Kasumi-1 (cell line): ENCODE measurements at places on chromosomes 4 and X.

- no peak for DNase-seq
Observed at GRCh38 chrX:6053141-6053540, 175.5 kb downstream of the NLGN4X start.

- DNase-seq: no peak
Observed at GRCh38 chr4:135277068-135277979, 1075.7 kb upstream of the PABPC4L start.

GRCh38 chrX:7574325-7574724 is 268.6 kb upstream of the VCX start:
- peak; percentile 4 for DNase-seq

DNA sequence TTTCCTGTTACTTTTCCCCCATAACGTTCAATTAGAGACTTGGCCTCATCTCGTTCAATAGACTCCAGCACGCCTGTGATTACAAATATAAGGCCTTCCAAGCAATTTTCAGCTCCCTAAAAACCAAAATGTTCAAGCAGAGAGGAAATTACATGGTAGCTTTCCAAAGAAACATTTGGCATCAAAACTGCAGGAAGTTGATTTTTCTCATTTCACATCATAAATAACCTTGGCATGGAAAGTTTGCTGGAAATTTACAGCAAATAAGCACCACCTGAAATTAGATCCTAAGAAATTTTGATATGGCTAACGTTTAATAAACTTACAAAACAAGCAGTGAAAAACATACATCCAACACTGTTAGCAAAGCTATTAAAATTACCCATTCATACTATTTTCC is 53.3 kb downstream of the RFC1 start:
- no peak for DNase-seq

DNA sequence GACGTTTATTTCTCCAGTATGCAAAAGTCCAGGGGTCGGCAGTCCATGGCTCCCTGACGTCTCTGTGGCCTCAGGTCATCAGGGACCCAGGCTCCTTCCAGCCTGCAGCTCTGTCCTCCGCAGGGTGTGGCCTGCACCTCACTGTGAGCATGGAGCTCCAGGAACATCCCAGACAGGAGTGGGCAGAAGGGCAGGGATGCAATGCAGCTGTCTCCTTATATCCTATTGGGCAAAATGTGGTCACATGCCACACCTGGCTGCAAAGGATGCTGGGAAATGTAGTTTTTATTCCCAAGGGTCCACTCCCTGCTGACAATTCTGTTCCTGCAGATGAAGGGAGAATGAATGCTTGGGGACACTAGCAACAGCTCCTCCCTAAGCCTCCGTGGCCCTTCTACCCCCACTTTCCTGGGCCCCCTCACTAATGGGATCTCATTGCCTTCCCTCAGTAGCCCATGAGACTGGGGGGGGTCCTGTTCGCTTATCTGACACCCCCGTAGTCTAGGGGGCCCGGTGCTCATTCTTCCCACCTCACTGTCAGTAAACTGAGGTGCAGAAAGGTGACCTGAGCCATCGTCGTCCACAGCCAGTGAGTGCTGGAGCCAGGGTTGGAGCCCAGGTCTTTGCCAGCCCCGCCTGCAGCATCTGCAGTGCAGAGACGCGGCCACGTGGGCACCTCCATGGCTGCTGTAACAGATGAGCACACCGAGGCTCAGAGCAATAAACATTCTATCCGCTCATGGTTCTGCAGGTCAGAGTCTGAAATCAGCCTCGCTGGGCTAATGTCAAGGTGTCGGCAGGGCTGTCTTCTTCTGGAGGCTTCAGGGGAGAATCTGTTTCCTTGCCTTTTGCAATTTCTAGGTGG is 5.9 kb upstream of the GRPEL1 start:
- DNase-seq: peak; percentile 28

DNA sequence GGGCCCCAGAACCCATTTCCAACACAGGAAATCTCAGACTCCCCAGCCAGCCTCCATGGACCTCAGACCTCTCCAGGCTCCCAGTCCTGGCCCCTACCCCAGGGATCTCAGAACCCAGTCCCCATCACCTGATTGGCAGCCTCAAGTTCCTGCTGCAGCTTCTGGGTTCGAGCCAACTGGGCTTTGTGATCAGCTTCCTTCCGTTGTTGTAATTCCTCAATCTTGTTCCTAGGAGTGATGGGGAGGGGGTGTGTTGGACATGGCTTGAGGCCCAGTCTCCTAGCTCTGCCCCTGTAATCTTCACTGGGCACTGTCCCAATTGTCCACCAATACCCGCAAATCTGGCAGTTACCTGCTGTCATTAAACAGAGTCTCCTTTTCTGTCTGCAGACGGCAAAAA is 12.6 kb downstream of the GRIPAP1 start:
- DNase-seq: no peak

- DNase-seq: no peak
Observed at GRCh38 chr4:37981425-37981824, 21.2 kb downstream of the PTTG2 start.

- DNase-seq: no peak
Observed at GRCh38 chr4:69594382-69594781, 45.1 kb downstream of the UGT2A2 start.

GRCh38 chrX:20171887-20172286 is 30.2 kb upstream of the EIF1AX start:
- no peak for DNase-seq

DNA sequence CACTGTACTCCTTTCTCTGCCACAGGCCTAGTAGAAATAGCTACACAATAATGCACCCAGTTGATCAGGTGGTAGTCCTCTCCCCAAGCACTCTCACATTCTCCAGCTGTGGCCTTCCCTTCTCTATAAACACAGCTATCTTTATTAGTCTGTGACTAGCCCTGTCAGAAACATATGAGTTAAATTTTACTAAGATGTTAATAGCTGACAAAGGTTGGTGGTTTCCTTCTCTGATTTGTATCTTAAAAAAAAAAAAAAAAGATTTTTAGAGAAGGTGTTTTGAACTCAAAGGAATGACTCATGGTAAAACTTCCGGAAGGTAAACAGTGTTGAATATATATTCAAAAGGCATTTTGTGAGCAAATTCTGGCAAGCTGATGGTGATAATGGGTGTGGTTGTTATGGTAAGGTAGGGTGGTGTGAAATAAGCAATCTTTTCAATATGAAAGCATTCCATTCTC is 327.4 kb downstream of the PPP3CA start:
- DNase-seq: no peak

DNA sequence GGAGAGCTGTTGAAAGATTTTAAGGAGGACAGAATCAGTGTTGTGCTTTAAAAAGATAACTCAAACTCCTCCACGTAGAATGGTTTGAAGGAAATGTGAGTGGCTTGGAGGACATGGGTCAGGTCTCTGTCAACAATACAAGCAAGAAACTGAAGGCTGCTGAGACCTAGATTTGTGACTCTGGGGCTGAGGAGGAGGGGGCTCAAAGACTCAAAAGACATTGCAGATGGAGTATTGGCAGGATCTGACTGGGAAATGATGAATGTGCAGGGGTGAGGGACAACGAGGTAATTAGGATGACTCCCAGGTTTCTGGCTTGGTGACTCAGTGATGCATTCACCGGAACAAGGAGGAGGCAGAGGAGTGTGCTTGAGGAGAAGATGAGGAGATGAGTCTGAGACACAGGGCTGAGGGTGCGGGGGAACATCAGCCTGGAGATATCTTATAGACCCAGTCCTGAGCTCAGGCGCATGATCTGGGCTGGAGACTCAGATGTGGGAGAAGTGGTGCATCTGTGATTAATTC is 3.3 kb upstream of the RPS4X start:
- no peak for DNase-seq

DNA sequence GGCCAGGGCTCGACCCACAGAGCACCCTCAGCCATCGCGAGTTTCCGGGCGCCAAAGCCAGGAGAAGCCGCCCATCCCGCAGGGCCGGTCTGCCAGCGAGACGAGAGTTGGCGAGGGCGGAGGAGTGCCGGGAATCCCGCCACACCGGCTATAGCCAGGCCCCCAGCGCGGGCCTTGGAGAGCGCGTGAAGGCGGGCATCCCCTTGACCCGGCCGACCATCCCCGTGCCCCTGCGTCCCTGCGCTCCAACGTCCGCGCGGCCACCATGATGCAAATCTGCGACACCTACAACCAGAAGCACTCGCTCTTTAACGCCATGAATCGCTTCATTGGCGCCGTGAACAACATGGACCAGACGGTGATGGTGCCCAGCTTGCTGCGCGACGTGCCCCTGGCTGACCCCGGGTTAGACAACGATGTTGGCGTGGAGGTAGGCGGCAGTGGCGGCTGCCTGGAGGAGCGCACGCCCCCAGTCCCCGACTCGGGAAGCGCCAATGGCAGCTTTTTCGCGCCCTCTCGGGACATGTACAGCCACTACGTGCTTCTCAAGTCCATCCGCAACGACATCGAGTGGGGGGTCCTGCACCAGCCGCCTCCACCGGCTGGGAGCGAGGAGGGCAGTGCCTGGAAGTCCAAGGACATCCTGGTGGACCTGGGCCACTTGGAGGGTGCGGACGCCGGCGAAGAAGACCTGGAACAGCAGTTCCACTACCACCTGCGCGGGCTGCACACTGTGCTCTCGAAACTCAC is 3.6 kb downstream of the MID1IP1 start:
- no peak for DNase-seq

GRCh38 chr4:177408023-177408422 is 34.2 kb downstream of the AGA start:
- DNase-seq: no peak

DNA sequence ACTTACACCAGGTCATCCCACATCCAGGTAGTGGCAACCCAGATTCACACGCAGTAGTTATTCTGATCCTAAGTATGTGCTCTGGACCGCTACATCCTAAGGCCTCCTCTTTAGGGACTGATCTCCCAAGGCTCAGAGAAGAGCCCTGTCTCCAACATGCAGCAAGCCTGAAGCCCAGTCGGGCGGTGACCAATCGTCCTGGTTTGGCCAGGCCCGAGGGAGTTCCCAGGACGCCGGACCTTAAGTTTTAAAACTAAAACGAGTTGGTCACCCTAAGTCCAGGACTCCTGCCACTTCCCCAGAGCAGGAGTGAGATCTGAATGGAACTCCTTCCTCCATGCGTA is 385 bp downstream of the LYAR start:
- DNase-seq: no peak

DNA sequence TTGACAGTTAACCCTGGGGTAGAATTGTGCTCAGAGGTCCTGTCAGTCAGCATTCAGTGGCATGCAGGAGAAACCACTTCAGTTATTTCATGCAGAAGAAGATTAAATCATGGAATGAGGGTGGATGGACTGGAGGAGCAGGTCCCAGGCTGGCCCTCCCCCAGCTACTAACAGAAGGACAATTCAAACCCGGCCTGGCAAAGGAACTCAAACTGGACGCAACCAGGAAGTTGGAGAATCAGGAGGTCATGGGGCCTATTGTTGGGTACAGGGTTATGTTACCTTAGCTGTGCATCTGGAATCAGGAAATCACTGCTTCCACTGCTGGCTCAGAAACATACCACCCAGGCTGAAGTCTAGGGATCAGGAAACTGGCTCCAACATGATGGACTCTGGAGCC is 121.4 kb downstream of the GPAT3 start:
- DNase-seq: no peak

- no peak for DNase-seq
Observed at GRCh38 chrX:99798936-99799335, 611.1 kb downstream of the PCDH19 start.

- DNase-seq: no peak
Observed at GRCh38 chrX:39957816-39958566, 139.8 kb downstream of the BCOR start.

DNA sequence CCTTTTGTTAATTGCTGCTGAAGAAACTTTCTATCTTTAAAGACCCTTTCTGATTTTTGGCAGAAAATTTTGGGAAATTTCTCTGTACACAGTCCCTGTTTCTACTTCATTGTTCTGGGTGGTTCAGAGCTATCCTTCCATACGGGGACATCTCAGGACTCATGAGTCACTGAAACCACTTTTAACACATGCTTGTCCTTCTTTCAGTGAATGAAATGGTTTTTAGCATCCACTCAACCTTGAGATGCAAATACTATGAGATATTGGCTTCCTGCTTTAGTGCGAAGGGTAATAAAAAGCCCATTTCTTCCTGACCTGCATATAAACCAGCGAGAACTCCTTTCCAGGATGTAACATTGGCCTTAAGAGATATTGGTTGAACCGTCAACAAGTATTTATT is 158.0 kb downstream of the REPS2 start:
- no peak for DNase-seq

DNA sequence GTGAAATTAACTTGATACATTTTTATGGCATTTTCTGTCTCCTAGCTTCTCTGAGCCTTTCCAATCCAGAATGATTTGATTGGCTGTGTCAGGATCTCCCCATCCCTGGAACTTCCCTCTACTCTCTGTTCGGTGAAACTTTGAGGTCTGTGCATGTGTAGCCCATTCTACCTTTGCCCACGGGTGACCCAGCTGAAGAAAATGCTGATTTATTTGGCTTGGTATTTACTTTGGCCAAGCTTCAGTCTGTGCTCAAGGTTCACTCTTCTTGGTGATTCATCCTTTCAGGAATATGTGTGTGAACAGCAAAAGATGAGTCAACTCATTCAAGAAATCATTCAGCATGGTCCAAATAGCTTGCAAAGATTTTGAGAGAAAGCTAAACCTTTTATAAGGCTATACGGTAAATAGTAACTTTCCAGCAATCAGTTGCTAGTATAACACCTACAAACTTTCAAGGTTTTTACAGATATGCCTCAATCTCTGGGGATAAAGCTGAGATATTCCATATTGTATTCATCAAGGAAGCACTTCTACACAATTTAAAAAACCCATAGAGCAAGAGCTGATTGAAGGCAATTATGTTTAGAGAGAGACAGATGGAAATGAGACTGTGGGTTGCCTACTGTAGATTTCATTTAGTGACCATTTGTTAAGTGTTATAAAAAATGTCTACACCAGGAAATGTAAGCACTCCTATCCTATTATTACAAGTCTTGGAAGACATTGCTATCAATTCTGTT is 233.9 kb upstream of the CXXC4 start:
- no peak for DNase-seq

GRCh38 chrX:13747836-13748235 is 13.3 kb downstream of the OFD1 start:
- DNase-seq: peak; percentile 39

GRCh38 chr4:75180217-75180616 is 247.3 kb downstream of the PARM1 start:
- DNase-seq: no peak

DNA sequence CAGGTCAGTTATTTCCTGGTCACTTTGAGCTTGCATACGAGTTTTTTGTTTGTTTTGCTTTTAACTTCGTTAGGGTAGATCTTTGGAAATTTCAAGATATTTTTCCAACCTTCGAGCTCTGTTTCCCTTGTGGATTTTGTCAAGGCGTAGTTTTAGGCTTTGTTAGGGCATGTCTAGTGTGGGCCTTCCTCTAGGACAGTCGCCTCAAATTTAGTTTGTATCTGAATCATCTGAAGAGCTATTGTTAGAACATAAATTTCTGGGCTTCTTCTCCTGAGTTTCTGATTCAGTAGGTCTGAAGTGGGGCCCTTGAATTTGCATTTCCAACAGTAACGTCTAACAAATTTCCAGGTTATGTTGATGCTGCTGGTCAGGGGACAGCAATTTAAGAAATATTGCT is 48.8 kb upstream of the RBM47 start:
- no peak for DNase-seq

- DNase-seq: no peak
Observed at GRCh38 chrX:70444326-70444945, at the start of gene DLG3. Gene DLG3, plus strand, starts transcription at chrX:70444835. Its CDS starts 367 bp downstream, at chrX:70445202.
